ENCODE measurements at places on chromosomes 3 and 15.

DNA sequence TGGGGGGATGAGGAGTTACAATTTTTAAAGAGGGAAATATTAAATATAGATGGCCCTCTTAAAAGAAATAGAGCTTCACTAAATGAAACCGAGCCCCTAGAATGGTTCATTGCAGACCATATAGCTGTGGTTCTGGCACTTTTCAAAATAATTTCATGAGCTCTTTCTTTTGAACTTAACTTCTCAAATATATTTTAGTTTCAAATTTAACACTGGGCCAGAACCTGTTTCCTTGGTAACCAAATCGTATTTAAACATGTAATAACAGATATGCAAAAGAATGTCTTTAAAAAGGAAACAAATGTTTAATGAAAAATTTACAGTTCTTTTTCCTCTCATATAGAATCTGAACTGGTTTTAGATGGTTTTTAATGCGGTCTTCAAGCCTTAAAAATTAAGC is 20.1 kb downstream of the ZBTB38 start:
- no peak for DNase-seq

DNA sequence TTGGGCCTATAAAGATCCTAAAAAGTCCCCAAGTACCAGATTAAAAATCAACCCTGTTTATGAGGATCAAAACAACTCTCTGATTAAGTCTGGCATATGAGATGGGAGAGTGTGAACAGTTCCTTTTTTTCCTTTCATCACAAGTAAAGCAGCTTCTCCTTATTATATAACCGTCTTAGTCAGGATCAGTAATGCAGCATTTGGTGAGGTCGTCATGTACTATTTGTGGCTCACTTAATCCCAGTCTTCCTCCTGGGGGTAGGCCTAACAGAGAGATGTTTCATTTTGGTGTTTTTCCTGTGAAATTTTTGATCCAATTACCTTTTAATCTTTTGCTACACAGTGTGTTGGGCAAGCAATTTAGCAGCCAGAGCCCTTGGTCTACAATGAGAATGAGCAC is 333.1 kb upstream of the KCNMB2 start:
- DNase-seq: no peak

DNA sequence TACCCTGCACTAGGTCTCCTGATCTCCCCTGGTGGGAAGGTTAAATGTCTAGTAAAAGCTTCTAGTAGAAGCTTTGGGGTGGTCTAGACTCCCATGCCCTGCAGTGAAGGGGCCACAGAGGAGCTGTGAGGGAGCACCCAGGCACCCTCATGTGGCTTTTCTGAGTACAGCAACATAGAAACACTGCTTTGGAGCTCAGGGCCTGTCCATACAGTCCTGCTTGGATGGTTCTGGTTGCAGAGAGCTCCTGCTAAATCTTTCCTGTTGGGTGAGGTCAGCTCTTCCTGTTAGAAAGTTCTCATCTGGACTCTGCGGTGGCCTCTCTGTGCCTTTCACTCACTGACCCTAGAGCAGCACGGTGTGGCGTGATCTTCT is 47.8 kb downstream of the GPD1L start:
- DNase-seq: no peak

DNA sequence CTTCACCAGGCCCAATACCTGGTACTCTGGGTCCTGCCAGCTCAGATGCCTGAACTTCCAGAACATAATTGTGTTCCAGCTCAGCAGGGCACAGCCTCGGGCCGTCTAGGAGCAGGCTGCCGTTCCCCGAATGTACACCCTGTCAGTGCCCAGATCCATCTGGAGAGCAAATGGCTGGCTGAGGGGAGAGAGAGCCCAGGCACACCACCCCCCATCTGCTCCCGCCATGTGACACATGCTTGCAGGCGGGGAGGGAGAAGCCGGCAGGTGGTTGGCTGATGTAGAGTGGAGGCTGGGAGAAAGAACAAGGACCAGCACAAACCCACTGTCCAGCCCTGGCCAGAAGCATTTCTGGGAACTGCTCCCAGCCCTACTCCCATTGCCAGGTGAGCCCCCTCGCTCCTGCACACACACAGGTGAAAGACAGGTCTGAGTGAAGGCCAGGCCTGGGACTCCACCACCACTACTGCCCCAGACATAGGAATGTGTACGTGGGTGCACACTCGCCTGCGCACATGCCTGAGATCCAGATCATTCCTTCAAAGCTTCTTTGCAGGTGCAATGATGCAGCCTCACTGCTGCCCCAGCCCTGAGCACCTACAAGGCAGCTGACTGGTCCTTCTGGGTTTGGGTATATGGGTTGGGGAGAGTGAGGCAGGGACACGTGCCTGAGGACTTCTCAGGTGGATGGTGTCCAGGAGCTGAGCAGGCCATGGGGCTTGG is 53.5 kb downstream of the SEMA5B start:
- DNase-seq: no peak

DNA sequence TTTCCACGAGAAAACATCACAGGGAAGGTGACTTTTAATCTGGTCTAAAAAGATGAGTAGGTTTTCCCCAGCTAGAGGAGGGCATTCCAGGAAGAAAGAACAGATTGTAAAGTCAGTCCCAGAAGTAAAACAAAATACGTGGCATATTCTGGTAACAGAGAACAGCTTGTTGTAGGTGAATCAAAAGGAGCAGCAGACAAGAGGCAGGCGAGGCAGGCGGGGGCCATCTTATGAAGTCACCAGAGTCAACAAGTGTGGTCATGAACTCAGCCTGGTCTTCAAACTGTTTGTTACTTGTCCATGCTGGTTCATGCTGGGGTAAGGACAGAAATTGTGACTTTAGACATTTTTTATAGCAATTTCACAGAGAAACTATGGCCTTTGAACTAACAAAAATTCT is 4.0 kb upstream of the POPDC2 start:
- no peak for DNase-seq

GRCh38 chr3:79351699-79352098 is 416.1 kb downstream of the ROBO1 start:
- DNase-seq: no peak

DNA sequence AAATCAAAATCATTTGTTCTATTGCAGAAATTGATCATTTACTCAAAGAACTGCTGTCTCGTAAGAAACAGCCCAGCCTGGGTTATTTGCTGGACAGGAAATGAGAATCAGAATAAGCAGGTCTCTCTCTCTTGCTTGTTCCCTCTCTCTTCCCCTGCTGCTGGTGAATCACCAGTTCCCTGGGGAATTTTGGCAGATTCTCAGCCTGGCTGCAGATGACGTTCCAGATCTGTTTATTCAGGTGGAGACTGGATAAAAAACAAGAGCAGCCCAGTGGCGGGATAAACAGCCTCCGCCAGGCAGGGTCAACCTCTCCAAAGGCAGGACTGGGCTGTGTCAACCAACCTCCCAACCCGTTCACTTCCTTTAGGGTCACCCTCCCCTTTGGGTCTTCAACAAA is 72.1 kb downstream of the LRIG1 start:
- no peak for DNase-seq

DNA sequence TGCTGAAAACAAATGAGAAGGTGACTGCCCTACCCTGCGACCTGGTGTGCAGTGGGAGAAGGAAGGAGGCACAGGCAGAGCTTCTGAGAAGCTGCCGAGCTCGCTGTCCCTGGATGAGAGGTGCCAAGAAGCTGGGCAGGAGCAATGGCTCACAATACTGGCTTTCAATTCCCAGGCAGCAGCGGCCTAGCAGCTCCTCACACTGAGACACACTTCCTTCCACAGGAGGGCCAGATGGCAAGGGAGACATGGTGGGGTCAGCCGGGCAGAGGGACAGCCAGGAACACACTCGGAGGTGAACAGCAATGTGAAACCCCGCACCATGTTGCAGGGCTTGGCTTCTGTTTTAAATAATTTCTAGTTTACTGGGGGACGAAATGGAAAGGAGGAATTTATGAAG is 314.6 kb downstream of the EPHB1 start:
- no peak for DNase-seq

DNA sequence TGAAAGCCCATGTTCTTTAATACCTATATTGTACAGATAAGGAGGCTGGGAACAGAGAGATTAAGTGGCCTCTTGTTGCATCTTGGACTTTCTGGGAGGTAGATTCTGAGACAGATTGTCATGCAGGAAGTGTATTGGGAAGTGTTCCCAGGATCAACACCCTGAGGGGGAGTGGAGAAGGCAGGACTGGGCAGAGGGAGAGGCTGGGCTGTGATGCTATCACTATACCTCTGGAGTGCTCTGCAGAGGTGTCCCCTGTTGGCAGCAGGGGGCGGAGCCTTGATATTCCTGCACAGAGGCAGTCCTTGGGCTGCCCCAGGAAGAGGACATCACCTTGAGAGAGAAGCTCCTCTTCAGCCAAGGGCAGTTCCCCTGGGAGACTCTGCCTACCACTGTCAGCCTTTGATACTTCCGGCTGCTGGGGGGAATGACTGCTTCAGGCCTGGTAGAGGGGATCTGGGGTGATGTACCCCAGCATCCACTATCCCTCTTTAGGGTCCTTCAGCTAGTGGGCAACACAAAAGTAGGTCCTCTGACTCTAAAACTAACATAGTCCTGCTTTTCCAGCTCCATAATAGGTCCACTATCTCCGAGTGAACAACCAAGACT is 97.4 kb upstream of the RNU6-1 start:
- no peak for DNase-seq

DNA sequence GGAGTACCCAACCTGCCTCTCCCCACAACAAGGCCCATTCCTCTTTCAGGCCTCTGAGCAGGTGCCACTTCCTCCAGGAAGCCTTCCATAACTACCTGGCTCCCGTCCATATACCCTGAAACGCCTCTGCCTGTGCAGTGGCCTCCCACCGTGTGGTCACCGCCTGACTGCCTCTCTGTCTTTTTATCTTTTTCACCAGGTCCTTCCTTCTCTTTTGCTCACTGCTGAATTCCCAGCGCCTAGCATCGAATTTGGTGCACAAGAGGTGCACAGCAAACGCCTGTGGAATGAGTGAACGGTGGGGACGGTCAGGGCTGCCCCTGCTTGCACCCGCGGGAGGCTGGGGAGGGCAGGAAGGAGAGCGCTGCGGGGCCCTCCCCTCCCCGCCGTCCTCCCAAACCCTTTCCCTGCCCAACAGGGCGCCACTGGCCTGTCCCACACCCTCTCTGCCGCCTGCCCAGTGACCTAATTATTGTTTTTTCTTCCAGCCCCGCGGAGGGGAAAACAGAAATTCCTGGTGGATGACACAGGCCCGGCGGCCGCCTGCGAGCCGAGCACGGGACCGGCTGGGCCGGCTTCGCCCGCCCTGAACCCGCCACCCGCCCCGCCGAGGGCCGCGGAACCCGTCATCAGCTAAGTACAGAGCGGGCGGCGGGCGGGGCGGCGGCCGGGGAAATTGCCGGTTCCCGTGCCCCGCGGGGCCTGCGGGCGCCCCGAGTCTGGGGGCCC is 140.1 kb downstream of the SMAD6 start:
- peak; percentile 25 for DNase-seq

- DNase-seq: no peak
Observed at GRCh38 chr15:48472756-48473155, 141.5 kb downstream of the DUT start.

DNA sequence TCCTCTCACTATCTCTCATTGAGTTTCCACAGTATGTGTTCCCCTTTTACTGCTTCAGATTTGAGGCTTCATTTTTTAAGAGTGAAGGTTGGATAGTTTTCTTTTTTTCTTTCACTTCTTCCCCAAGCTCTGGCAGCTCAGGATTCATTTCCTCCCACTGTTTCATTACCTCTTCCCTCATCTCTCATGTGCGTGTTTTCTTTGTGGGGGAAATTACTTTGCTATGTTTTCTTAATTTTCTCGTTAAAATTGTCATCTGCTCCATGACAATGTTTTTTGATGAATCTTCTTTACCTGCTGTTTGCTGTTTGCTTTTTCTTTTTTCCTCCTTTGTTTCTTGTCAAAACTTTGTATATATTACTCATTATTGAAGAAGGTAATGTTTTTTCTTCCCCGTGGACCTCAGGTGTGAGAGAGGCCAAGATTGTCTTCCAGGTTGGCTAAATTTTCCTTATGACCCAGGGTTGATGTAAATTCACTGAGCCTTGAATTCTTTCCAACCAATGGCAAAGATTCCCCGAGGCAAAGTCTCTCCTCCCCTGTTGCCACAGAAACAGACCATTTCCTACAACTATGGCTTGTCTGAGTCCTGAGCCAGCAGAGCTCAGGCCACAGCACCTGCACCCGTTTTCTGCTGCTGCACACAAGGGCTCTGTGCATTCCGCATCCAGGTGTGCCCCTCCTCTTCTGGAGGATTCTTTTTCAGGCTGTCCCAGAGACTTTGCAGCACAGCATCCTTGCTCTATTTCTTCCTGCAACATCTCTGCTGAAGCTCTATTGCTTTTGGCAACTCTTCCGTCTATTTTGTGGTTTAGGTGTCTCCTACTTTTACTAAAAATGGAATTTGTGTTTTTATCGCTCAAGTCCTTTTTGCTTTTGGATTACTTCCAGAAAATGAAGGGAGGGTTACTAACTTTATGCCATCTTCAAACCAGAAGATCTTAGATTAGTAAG is 66.1 kb downstream of the NOX5 start:
- DNase-seq: no peak

DNA sequence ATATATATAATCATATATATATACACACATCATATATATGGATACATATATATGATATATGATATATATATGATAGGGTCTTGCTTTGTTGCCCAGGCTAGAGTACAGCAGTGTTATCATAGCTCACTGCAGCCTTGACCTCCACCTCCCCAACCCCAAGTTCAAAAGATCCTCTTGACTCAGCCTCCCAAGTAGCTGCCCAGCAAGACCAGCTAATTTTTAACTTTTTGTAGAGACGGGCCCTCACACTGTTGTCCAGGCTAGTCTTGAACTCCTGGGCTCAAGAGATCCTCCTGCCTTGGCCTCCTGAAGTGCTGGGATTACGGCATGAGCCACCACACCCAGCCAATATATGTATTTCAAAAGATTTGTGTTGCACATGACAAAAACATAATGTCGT is 83.0 kb downstream of the TBL1XR1 start:
- no peak for DNase-seq

DNA sequence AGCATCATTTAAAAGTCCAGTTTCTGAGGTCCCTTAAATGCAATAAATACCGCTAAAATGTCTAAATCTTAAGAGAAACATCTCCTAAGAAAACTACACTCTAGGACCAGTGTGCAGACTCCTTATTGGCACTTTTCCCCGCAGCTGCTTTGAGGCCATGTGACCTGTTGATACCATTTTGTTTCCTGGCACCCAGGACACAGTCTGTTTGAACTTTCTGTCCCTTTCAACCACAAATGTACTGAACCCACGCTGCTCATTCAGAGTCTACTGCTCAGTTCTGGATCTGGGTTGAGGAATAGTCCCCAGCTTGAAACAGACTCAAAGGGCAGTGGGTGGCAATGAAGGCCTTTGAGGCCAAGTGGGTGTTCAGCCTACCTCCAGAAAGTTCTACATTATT is 17.1 kb downstream of the LDHAL6B start:
- DNase-seq: no peak

- DNase-seq: no peak
Observed at GRCh38 chr3:27591312-27592210, 107.4 kb upstream of the SLC4A7 start.

- no peak for DNase-seq
Observed at GRCh38 chr3:103617961-103618360, 1183.1 kb downstream of the ZPLD1 start.

DNA sequence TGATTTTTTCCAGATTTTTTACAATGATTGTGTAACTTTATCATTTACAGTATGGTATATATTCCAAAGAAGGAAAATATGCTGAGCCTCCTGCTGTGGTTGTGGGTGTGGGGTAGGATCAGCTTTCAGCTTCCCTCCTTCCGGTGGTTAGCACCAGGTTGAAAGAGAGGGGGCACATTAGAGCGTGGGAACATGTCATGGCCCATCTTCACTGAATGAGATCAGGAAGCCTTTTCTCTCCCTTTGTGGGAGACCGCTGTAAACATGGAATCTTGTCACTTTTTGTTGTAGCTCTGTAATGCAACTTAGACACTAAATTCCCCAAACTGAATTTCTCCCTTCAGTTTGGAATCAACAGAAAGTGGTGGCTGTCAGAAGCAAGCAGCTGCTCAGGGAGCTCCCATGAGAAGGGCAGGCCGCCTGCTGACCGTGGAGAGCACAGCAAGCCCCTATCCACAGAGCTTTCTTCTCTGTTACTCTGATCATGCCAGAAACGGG is 86.7 kb upstream of the LIMD1 start:
- DNase-seq: no peak

Measured in esophagus squamous epithelium (tissue), 5 donors.